EH (cell line): ENCODE measurements at places on chromosomes 1 and 21.

- DNase-seq, result peak; percentile 30
These were observed 7.5 kb upstream of the KPNA6 start for GRCh38 chr1:32100359-32100758.

DNA sequence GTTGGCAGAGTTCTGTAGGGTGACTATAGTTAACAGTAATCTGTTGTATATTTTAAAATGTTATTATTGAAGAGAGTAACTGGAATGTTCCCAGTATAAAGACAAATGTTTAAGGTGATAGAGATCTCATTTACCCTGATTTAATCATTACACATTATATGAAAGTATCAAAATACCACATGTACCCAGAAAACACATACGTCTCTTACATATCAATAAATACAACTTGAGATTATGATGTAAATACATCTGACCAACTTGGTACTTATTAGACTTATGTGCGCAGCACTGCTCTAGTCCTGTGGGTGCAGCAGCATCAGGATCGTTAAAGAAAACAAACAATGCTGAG, 670 bp upstream of the PARK7 start:
- DNase-seq, result no peak

DNA sequence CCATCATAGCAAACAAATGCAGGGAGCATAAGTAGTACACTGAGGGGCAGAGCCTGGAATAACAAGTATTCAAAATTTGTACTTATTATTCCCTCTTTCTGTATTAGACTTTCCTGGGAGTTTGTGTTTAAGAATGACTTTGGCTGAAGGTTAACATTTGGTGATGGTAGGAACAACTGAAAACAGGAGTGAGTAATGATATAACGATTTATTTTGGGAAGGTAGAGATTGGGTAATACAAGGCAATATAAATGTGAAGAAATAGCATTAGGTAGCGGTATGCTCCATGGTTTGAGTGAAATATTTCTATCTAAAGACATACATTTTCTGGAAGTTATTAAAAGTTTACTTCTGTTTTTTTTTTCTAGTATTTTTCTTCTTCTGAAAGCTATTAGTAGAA, 18.5 kb upstream of the C1orf21 start:
- DNase-seq, result no peak

- DNase-seq, result no peak
These were observed 608.7 kb upstream of the PLXNA2 start for GRCh38 chr1:208852911-208853310.

DNA sequence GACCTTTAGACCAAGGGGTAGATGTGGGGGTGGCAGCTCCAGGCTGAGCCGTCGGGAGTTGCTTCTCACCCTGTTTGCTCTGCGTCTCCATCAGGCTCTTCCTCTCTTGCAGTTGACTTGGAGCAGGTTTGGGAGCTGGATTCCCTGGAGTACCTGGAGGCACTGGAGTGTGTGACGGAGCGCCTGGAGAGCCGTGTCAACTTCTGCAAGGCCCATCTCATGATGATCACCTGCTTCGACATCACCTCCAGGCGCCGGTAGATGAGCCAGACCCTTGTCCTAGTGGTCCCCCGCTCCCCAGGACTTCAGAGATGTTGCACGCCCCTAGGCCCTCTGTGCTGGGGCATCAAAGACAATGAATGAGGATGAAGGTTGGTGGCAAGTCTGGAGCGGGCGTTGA, 547.6 kb downstream of the KIF26B start:
- DNase-seq, result no peak

DNA sequence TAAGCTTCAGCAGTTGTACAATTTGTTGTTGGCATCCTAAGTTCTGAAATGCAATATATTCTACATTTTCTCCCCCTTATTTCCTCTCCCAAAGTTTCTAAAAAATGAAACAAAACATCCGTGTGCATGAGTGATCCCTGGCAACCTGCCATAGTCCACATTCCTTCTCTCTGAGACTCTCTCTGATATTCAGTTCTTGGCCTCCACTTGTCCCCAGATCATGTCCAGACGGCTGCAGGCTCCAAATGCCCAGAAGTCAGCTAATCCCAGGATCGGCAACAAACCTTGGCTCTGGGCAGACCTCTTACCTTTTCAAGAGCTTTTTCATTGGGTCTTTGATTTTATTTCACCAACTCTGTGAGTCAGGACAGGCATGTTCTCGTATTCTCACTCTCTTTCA, 187.8 kb downstream of the ETS2 start:
- peak; percentile 94 for DNase-seq

- no peak for DNase-seq
These were observed 45.7 kb upstream of the HOOK1 start for GRCh38 chr1:59768792-59769735.

DNA sequence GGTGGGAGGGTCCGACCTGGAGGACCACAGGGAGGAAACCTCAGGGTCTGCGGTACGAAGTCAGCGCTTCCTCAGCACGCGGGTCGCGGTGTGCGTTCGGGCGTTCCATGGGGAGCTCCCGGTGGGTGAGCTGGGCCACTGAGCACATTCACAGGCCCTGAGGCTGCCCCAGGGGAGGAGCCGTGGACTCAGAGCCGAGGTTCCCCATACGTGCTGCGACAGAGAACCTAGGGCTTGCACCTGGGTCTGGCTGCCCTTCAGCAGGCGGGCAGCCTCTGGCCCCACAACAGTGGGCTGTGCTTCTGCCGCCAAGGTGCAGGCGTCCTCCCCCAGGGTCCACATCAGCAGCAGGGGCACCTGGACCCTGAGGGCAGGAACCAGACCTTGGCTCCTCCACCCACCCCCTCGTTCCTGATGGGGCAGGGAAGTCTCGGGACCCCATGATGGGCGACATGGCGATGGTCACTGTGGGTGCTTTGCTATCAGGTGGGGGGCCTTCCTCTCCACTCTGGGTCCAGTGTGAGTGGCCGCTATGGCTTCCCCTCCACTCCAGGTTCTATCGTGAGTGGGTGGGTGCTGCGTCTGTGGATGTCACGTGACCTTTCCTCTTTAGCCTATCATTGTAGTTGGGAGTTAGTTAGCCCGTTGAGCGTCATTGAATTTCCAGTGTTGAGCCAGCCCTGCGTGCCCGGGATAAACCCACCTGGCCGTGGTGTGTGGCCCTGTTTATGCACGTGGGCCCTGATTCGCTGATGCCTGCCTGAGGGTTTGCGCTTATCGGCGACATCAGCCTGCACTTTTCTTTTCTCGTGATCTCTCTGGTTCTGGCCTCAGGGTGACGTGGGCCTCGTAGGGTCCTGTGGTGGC, 27.9 kb downstream of the FTCD start:
- no peak for DNase-seq

GRCh38 chr1:31789259-31790065, 25.3 kb upstream of the ADGRB2 start:
- peak; percentile 90 for DNase-seq

DNA sequence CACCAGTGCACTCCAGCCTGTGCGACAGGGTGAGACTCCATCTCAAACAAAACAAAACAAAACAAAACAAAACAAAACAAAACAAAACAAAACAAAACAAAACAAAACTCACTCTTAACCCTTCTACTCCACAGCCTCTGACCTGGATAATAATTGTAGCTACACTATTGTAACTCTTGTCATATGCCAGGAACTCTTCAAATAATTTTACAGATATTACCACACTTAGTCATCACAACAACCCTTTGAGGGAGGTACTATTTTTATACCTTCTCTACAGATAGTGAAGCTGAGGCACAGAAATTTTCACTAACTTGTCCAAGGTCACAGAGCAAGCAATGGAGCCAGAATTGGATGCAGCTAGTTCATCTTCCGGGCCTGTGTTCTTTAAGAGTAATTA, 547.8 kb downstream of the ADGRL2 start:
- no peak for DNase-seq

DNA sequence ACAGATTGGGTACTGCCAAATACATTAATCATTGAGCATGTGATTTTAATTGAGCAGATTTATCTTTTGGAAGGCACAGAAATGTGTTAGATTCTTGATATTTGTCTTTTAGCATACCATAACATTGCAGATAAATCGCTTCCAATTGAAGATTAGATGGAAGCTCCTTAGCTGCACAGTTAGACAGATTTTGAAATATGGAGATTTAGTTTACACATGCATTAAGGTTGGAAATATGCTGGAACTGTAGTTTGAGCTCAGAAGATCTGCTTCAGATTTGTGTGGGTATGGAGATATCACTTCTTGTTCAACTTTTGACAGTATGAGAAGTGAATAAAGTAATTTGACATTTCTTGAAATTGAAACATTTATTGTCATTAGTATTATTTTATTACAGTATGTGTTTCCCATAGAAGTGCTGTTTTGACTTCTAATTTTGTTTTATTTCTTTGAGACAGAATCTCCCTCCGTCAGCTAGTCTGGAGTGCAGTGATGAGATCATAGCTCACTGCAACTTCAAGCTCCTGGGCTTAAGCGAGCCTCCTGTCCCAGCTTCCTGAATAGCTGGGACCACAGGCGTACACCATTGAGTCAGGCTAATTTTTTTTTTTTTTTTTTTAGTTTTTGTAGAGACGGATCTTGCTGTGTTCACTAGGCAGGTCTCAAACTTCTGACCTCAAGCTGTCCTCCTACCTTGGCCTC, 29.1 kb downstream of the THRAP3 start:
- DNase-seq, result peak; percentile 55

GRCh38 chr1:199690496-199690895, 337.0 kb upstream of the NR5A2 start:
- no peak for DNase-seq

DNA sequence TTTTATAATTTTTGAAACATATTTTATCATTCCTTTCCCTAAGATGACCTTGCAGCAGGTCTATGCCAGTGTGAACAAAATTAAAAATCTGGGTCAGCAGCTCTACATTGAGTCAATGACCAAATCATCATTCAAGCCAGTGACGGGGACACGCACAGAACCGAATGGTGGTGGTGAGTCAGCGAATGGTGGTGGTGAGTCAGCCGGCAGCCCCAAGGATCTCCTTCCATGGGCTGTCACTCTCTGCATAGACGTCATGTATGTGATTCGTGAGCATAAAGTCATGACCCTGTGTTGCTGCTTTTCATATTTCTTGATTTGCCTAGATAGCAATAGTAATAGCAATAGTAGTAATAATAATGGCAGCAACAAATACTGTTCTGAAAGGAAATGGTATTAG, 26.3 kb downstream of the PER3 start:
- DNase-seq, result peak; percentile 91

- peak; percentile 90 for DNase-seq
These were observed 32.1 kb downstream of the EXTL2 start for GRCh38 chr1:100862591-100862990.

DNA sequence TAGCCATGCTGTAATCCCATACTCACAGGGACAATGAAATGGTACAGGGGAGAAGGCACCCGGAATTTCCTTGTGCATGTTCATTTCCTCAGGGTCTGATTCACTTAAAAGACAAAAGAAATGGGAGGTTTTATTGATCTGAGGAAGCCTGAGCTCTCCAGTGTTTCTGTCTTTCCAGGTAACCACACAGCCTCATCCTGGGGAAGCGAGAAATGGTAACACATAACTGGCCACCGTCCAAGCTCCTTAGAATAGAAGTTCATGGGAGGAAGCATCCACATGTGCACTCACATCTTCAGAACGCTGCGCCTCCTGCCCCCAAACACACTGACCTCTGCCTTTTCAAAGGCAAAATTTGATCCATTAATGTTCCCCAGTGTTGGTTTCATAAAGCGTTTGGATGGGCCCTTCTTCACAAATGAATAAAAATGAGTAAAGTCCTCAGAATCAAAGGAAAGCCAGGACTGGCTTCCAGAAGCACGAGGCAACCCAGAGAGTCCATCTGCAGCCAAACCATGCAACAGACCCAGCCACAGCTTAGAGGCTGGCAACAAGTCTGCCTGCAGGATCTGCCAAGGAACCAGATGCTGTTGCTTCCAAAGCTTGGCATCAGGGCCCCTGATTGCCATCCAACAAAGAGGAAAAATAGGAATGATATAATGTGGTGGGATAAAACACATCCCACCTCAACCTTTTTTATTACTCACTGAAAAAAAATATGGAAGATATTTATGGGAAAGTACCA, 120.3 kb downstream of the ZBTB18 start:
- DNase-seq, result no peak
